ENCODE measurements at places on chromosomes 12 and 14. TPM values are rescaled to one million over a fixed set of nuclear protein-coding genes. Genes with fewer than 3 reads are reported as not detected.

DNA sequence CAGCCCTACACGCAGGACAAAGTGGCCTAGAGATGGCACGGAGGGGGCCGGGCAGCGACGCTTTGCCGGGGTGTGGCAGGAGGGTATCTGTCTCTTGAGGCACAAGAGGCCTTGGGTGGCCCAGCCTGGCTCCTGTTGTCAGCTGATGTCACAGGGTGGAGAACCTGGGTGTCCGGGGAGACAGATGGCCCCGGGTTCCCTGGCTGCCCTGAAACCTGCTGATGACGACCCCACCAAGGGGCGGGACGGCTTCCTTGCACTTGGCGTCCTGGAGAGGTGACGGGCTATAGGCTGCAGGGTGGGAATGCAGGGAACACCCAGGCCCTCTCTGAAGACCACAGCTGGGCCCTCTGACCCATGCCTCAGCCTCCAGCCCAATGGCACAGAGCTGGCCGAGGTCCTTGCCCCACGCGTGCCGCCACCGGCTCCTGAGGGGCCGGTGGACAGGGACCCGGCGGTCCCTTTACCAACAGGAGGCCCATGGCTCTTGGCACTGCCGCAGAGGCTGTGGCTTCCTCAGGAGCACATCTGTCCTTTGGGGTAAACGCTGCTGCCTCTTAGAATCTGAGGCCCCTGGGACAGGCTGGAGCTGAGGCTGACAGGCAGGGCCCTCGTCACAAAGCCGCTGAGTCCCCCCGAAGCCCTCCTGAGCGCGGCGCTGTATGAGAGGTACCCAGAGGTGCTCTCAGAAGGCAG is 16.4 kb downstream of the TRMT61A start:
- no peaks in the 10 kb centered on the region for H3K36me3 ChIP-seq
- H3K27ac ChIP-seq = no peak overlapping the region
- H3K27me3 ChIP-seq = peaks cover 8% of the 10 kb centered on the region

DNA sequence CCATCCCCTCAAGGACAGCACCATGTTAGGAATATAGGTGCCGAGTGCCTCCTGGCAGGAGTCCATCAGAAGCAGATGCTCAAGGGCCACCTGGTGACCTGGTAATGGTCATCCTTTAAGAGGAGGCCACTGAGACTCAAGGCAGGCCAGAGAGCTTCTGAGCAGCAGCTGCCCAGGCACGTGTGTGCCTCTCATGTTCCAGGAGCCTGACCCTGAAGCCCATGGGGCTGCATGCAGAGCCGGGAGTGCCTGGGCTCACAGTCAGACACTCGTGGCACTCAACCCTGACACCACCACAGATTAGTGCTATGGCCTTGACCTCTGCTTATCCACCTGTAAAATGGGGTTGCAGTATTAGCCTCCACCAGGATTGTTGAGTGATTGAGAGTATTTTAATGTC is 45.6 kb downstream of the C14orf132 start:
- H3K36me3 ChIP-seq = no peaks in the 10 kb centered on the region
- no peak overlapping the region for H3K27ac ChIP-seq
- H3K27me3 ChIP-seq = no peaks in the 10 kb centered on the region
- no peak for DNase-seq
- H3K4me3 ChIP-seq = no peak overlapping the region
- no peaks in the 10 kb centered on the region for H3K4me1 ChIP-seq

GRCh38 chr14:36818794-36819384 is 157.2 kb downstream of the PAX9 start:
- no peaks in the 10 kb centered on the region for H3K4me1 ChIP-seq
- H3K27me3 ChIP-seq = no peaks in the 10 kb centered on the region
- no peak overlapping the region for H3K27ac ChIP-seq

GRCh38 chr12:97597031-97597751 is 134.6 kb downstream of the RMST start:
- H3K4me3 ChIP-seq = no peak overlapping the region
- no peaks in the 10 kb centered on the region for H3K27me3 ChIP-seq
- no peak for DNase-seq
- no peaks in the 10 kb centered on the region for H3K36me3 ChIP-seq
- no peaks in the 10 kb centered on the region for H3K4me1 ChIP-seq

The TM9SF1 gene
- 13.0 TPM for total RNA-seq

- peaks cover 39% of the 10 kb centered on the region for H3K4me1 ChIP-seq
- H3K27ac ChIP-seq = no peak overlapping the region
- H3K27me3 ChIP-seq = peaks cover 23% of the 10 kb centered on the region
- DNase-seq = peak; percentile 92
- peak overlapping the region; percentile 47 for H3K4me3 ChIP-seq
- no peaks in the 10 kb centered on the region for H3K36me3 ChIP-seq
Observed at GRCh38 chr14:105527826-105528585, 1.6 kb downstream of the TMEM121 start.

The KCNC2 gene
- total RNA-seq = not detected

The FAM186B gene
- total RNA-seq = 0.64 TPM

GRCh38 chr14:40100544-40101196 is 668.4 kb upstream of the FBXO33 start:
- DNase-seq = no peak
- no peaks in the 10 kb centered on the region for H3K36me3 ChIP-seq
- H3K4me3 ChIP-seq = no peak overlapping the region
- H3K27ac ChIP-seq = no peak overlapping the region
- H3K4me1 ChIP-seq = no peaks in the 10 kb centered on the region
- no peaks in the 10 kb centered on the region for H3K27me3 ChIP-seq

- H3K4me1 ChIP-seq = peaks cover 73% of the 10 kb centered on the region
- no peak for DNase-seq
- no peak overlapping the region for H3K4me3 ChIP-seq
- no peak overlapping the region for H3K27ac ChIP-seq
- H3K27me3 ChIP-seq = no peaks in the 10 kb centered on the region
- peaks cover 2% of the 10 kb centered on the region for H3K36me3 ChIP-seq
Observed at GRCh38 chr12:113064395-113065125, 8.0 kb downstream of the DTX1 start.

The SARNP gene
- 38.6 TPM for total RNA-seq

The TBX5 gene
- total RNA-seq = not detected

DNA sequence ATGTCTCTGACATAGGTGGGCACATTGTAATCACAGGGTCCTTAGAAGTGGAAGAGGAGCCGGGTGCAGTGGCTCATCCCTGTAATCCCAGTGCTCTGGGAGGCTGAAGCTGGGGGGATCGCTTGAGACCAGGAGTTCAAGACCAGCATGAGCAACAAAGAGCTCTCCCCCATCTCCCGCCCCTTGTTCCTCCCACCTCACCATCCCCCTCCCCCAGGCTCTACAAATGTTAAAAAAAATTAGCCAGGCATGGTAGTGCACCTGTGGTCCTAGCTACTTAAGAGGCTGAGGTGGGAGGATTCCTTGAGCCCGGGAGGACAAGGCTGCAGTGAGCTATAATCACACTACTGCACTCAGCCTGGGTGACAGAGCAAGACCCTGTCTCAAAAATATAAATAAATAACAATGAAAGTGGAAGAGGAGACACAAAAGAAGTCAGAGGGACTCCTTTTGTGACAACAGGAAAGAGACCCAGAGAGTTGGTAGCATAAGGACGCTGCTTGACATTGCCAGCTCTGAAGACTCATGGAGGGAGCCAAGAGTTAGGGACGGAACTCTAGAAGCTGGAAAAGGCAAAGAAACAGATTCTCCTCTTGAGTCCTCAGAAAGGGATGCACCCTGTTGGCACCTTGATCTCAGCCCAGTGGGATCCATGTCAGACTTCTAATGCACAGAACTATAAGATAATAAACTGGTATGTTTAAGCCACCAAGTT is 29.6 kb upstream of the CSRP2 start:
- no peak overlapping the region for H3K27ac ChIP-seq
- H3K36me3 ChIP-seq = no peaks in the 10 kb centered on the region
- no peaks in the 10 kb centered on the region for H3K27me3 ChIP-seq
- H3K4me1 ChIP-seq = no peaks in the 10 kb centered on the region
- no peak for DNase-seq

- no peak for DNase-seq
- no peaks in the 10 kb centered on the region for H3K4me1 ChIP-seq
- no peaks in the 10 kb centered on the region for H3K36me3 ChIP-seq
- no peak overlapping the region for H3K27ac ChIP-seq
- no peaks in the 10 kb centered on the region for H3K27me3 ChIP-seq
Observed at GRCh38 chr14:26138764-26139445, 458.9 kb downstream of the NOVA1 start.

GRCh38 chr12:24903329-24904088 is 45.4 kb downstream of the BCAT1 start:
- no peaks in the 10 kb centered on the region for H3K36me3 ChIP-seq
- H3K4me3 ChIP-seq = peak overlapping the region; percentile 49
- no peak overlapping the region for H3K27ac ChIP-seq
- peak; percentile 12 for DNase-seq
- H3K27me3 ChIP-seq = peaks cover 29% of the 10 kb centered on the region
- H3K4me1 ChIP-seq = peaks cover 12% of the 10 kb centered on the region

The ANKRD9 gene
- 5.5 TPM for total RNA-seq

The TSPAN19 gene
- total RNA-seq = not detected

GRCh38 chr12:105706973-105707334 is 376.5 kb downstream of the C12orf75 start:
- no peak overlapping the region for H3K27ac ChIP-seq
- no peak overlapping the region for H3K4me3 ChIP-seq
- no peaks in the 10 kb centered on the region for H3K27me3 ChIP-seq
- no peak for DNase-seq
- no peaks in the 10 kb centered on the region for H3K36me3 ChIP-seq

- H3K36me3 ChIP-seq = no peaks in the 10 kb centered on the region
- H3K4me3 ChIP-seq = no peak overlapping the region
- DNase-seq = no peak
Observed at GRCh38 chr12:103580026-103580425, 7.0 kb upstream of the STAB2 start.

- DNase-seq = no peak
- H3K4me1 ChIP-seq = no peaks in the 10 kb centered on the region
- no peak overlapping the region for H3K27ac ChIP-seq
- no peaks in the 10 kb centered on the region for H3K27me3 ChIP-seq
Observed at GRCh38 chr14:94101748-94102147, 8.8 kb upstream of the IFI27 start.

The CNIH1 gene
- 55.9 TPM for total RNA-seq

The NR4A1 gene
- total RNA-seq = 67.0 TPM

The FLVCR2 gene
- 2.3 TPM for total RNA-seq

The CEBPE gene
- total RNA-seq = not detected

Data from CD4-positive, alpha-beta T cell (primary cell).